ENCODE measurements at places on chromosomes 2 and 18. TPM values are rescaled to one million over a fixed set of nuclear protein-coding genes. Genes with fewer than 3 reads are reported as not detected.

REG3A gene
- not detected for total RNA-seq

- no peaks in the 10 kb centered on the region for H3K27me3 ChIP-seq
- no peak overlapping the region for H3K4me3 ChIP-seq
- no peaks in the 10 kb centered on the region for H3K36me3 ChIP-seq
- H3K27ac ChIP-seq = no peak overlapping the region
- H3K4me1 ChIP-seq = no peaks in the 10 kb centered on the region
- DNase-seq = no peak
These were observed 4.6 kb downstream of the TTR start for GRCh38 chr18:31596081-31596872.

GRCh38 chr2:14828968-14829367 lies 196.5 kb downstream of the LRATD1 start:
- no peaks in the 10 kb centered on the region for H3K36me3 ChIP-seq
- no peak overlapping the region for H3K27ac ChIP-seq
- no peak overlapping the region for H3K4me3 ChIP-seq
- DNase-seq = no peak

DNA sequence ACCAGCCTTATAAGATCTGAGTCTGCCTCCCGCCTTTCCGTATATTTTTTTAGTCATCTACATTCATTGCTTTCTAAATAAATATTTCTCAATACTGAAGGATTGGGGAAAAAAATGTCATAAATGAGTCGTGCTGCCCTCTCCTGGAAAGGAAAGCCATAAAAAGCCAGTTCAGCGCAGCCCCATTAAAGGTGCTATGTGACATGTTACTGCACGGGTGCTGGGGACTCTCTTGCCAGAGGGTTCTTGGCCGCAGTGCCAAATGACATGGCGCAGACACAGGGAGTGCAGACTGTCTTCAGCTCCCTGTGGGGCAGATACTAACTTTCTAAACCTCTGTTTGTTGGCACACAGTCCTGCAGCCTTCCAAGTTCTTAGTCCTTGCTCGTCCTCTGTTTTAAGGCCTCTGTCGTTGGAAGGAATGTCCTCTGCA lies 53.7 kb upstream of the MAP3K20 start:
- H3K36me3 ChIP-seq = no peaks in the 10 kb centered on the region
- no peak overlapping the region for H3K4me3 ChIP-seq
- no peak for DNase-seq
- H3K4me1 ChIP-seq = no peaks in the 10 kb centered on the region
- H3K27ac ChIP-seq = no peak overlapping the region
- H3K27me3 ChIP-seq = peaks cover 3% of the 10 kb centered on the region

GRCh38 chr2:1675633-1676032 lies 68.7 kb downstream of the PXDN start:
- DNase-seq = no peak
- H3K27ac ChIP-seq = no peak overlapping the region
- H3K4me1 ChIP-seq = no peaks in the 10 kb centered on the region
- H3K36me3 ChIP-seq = no peaks in the 10 kb centered on the region

- peaks cover 12% of the 10 kb centered on the region for H3K27me3 ChIP-seq
- no peak overlapping the region for H3K4me3 ChIP-seq
- no peaks in the 10 kb centered on the region for H3K4me1 ChIP-seq
- H3K27ac ChIP-seq = no peak overlapping the region
These were observed 107.6 kb upstream of the OTOS start for GRCh38 chr2:240247868-240248720.

DNA sequence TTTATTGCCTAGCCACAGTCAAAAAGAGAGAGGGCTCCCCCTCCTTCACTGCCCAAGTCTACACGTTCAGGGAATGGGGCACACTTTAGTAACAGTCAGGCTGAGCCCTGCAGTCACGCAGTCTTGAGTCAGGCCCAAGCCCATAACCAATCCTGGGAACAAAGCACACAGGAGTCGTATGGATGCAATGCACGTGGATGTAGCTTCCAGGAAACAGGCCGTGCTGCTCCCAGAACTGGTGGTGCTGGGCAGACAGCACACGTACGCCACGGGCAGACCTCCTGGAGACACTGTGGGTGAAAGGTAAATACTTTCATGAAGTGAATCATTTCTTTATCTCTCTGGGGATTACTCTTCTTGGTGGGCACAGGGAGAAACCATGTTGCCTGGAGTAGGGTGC lies 30.0 kb upstream of the MBP start:
- H3K4me3 ChIP-seq = no peak overlapping the region
- peaks cover 11% of the 10 kb centered on the region for H3K4me1 ChIP-seq

SERPINB12 gene
- total RNA-seq = not detected

DNA sequence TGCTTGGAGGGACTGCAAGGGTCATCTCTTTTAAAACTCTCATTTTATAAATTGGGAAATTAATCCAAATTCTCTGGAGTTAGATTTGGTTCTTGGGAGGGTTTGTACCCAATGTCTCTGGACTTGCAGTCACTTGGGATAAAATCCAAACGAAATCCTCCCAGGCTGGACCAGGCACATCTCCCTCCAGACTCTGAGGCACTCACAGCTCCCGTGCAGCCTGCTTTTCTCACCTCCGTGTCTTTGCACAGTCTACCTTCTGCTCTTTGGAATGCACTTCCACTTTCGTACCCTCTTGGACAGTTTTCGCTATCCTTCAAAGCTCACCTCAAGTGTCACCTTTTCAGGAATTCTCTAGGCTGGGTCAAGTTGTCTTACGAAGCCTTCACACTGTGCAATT lies 166.3 kb downstream of the MYCN start:
- no peaks in the 10 kb centered on the region for H3K27me3 ChIP-seq
- no peaks in the 10 kb centered on the region for H3K36me3 ChIP-seq
- H3K4me3 ChIP-seq = no peak overlapping the region
- no peak overlapping the region for H3K27ac ChIP-seq

DNA sequence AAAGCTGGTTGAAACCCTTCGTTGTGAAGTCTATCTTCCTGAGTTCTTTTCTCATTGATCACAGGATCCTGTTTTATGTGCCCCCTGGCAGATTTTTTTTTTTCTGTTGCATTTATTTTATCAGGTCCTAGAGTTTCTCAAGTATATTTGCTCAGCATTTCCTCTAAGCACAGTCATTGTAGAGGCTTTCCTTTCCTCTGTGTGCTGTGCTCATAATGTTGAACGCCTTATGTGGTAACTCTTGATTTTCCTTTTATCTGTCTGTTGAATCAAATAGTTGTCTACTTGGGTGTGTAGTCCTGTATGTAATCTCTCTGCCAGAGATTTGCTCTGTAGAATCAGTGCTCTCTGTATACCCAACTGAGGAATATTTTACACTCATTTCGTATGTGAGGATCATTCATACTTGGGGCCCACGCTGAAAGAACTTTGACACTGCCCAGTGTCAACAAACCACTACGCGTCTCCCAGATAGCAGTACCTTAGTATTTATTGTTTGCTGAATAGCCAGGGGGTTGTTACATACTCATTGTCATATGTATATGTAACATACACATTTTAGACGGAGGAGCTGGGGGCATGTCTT lies 118.2 kb downstream of the CTNNA2 start:
- H3K27me3 ChIP-seq = no peaks in the 10 kb centered on the region
- H3K27ac ChIP-seq = no peak overlapping the region
